Activated T-cell treated with anti-CD3 and anti-CD28 coated beads, Interleukin-2, amount 50 U/mL, for 4 hours (primary cell): ENCODE measurements at places on chromosomes 5 and 9. TPM values are rescaled to one million over a fixed set of nuclear protein-coding genes. Genes with fewer than 3 reads are reported as not detected.
A peak's percentile ranks its signal among the peaks of the same experiment; 100 is the strongest.

DNA sequence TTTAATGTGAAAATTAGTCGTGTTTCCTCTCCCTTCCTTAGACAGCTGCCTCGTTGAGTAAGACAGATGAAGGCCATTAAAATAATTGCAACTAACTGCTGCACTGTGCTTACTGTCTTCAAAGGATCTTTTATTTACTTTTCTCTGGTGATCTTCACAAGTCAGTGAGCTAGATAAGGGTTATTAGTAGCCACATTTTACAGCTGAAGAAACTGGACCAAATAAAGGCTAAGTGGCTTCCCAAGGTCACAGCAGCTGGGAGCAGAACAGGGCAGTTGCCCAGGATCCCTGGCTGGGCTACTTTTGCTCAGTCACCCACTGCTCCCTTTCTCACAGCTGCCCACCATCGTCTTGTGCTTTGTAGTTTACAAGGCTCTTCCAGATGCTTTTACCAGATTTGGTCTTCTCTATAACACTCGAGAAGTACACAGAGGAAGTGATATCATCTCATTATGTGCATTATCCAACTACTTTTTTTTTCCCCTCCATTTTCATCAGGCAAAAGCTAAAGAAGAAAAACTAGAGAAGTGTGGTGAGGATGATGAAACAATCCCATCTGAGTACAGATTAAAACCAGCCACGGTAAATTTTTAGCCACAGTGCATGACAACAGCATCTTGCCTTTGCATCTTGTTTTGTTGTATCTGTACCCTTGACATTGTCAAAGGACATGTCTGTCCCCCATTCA, 61.8 kb downstream of the ERAP1 start:
- no peak for DNase-seq

DNA sequence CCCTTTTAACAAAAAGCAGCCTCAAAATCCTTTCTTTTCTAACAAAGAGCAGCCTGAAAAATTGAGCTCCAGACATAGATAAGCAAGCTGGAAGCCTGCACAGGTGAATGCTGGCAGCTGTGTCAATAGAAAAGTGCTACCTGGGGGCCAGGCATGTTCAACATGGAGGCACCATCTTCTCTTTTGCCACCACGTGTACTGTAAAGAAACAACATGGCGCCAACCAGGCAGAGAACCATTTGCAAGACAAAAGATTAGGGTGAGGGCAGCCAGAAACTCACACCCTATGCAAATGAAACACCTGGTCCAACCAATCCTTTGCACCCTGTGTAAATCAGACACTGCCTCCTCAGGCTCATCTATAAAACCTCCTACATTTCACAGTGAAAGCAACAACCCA, 96.0 kb downstream of the ACTL7B start:
- no peak for DNase-seq

DNA sequence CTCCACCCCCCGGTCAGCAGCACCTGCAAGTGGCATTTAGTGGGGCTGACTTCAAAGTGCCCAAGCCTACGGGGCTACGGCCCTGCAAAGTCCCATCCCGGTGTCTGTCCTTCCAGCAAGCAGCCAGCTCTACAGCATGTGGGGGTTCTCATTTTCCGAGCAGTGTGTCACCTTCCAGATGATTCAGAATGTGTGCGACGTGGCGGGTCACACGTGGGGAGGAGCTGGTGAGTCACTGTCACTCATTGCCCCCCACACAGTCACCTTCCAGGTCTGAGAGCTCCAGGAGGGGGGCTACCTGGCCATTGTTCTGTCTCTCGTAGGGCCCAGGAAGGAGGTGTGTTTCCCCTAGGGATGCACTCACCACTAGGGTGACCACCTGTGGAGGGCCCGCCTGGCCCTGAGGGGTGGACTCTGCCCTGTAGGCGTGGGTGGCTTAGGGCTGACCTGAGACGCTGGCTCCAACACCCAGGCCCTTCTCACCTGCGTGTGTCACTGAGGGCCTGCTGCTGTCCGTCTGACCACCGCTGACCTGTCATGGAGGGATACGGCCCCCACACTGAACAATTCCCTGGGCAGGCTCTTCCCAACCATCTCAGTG, 70.2 kb downstream of the SEMA4D start:
- DNase-seq, result peak; percentile 84

GRCh38 chr9:23941051-23941450, 115.0 kb upstream of the ELAVL2 start:
- no peak for DNase-seq

The OTP gene
- not detected for total RNA-seq

The PRLR gene
- total RNA-seq, result 0.24 TPM
